Large intestine (tissue), 12 donors: ENCODE measurements at places on chromosomes 16 and 17. TPM values are rescaled to one million over a fixed set of nuclear protein-coding genes. Genes with fewer than 3 reads are reported as not detected.

Gene CDT1
- 14.0 TPM for polyA plus RNA-seq

Gene GINS2
- polyA plus RNA-seq: 10.2 TPM

Gene RGS9
- polyA plus RNA-seq: 7.5 TPM

Gene IL21R
- polyA plus RNA-seq: 0.39 TPM
